ENCODE measurements at places on chromosomes 3 and 15. TPM values are rescaled to one million over a fixed set of nuclear protein-coding genes. Genes with fewer than 3 reads are reported as not detected.

Gene SHC4
- total RNA-seq: 1.9 TPM

Gene GOLGA8S
- total RNA-seq: 0.48 TPM

Gene MKRN3
- total RNA-seq: 3.5 TPM

Gene MLF1
- total RNA-seq: 32.0 TPM

Gene GRAMD2A
- total RNA-seq: not detected
